ENCODE measurements at places on chromosomes 5 and 9.

DNA sequence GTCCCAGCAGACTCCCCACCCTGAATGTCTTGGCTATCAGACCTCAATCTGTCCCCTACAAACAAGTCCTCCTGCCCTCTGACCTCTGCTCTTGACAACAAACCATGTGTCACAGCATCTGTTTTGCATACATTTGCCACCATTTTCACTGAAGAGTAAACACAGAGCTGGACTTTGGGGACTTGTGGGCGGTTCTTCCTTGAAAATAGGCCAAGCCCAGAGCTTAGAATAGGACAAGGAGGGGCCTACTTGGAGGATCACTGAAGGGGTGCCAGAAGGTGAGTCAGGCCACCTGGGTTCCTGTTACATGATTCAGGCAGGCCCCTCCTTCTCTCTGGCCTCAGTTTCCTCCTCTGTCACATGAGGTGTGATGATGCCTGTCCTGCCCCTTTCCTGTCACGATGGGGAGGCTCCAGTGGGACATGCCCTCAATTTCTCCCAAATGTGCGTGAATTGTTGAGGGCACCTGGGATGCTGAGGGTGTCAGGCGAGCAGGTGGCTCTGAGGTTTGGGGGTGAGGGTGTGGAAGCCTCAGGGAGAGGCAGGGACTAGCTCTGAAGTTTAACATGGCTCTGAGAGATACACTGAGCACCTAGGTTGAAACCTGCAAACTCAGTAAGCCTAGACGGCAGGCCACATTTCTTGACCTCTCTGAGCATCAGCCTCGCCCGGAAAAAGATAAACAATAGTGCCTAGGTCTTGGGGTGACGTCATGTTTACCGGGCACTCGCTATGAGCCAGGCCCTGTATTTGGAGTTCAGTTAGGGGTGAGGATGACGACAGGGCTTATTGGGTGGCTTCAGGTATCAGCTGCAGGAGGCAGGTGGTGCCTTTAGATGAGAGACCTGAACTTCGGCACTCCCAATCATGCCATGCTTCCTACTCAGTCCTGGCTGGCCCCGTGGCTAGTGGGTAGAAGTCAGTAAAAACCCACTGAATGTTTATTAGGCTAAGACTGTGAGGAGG, 107.6 kb upstream of the PITX1 start:
- DNase-seq: no peak

- DNase-seq: no peak
Observed at GRCh38 chr9:106893088-106893487, 30.1 kb downstream of the ZNF462 start.

- no peak for DNase-seq
Observed at GRCh38 chr5:174573221-174573994, 151.0 kb upstream of the MSX2 start.

DNA sequence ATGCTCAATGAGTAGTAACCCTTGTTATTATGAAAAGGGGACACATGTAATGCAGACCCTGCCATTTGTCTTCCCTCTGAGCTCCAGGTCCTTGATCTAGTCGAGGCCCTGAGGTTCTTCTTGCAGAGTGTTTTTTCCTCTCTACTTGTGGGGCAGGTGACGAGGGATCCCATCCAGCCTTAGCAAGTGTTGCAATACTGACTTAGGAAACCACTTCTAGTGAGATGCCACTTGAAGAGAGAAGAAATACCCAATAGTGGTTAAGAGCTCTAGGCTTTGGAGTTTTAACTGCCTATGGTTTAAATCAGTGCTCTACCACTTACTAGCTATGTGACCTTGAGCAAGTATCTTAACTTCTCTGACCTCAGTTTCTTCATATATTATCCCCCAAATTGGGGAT, 10.2 kb downstream of the PPARGC1B start:
- no peak for DNase-seq

DNA sequence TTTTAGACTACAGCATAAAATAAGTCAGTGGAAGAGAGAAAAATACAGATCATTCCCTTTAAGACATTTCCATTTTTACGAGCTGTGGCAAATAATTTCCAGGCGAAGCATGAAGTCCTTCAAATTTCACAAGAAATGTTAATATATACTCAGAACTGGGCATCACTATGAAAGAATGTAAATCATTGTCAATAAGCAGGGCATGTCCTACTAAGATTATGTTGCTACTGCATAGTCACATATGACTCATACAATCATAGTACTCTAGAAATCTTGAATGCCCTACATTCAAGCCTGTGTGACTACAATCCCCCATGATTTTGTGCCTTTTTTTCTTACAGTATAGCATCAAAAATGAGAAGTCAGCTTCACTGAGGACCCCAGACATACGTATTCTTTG, 485.2 kb upstream of the FTMT start:
- no peak for DNase-seq

DNA sequence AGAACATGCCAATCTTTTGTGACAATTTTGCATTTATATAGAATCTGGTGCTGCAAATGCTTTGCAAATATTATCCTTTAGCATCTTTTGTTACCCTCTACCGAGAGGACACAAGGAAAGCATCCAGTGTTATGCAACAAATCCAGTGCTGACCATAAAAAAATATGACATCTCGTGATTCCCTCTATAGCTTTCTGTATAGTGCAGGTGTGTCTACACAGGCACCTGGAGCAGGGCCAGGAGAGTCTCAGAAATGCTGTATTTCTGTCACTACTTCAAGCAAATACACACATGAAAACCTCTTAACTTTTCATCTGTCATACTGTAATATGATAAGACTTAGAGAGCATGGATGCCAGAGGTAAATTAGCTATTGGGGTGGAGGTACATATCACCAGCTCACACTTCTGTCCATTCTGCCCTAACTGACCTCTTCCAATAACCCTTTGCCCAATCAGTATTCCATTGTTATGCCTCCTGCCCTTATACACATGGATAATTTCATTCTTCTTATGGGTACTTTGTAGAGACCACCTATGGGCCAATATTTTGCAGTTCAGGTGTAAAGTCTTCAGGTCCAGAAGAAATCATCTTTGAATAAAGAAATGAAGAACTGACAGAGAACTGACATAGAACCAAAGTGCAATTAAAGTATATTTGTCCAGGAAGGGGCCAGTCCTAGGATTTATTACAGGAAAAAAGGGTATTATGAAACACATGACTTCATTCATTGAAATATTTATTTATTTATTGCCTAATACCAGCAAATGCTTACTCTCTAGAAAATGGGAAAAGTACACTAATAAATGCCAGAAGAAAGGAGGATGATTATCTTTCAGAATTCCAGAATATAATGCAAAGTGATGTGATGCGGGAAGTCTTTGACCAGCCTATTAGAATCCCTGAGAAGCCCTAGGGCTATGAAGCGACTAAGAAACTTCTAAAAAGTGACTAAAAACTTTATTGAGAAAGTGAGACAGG, 106.5 kb downstream of the EPB41L4A start:
- DNase-seq: no peak

DNA sequence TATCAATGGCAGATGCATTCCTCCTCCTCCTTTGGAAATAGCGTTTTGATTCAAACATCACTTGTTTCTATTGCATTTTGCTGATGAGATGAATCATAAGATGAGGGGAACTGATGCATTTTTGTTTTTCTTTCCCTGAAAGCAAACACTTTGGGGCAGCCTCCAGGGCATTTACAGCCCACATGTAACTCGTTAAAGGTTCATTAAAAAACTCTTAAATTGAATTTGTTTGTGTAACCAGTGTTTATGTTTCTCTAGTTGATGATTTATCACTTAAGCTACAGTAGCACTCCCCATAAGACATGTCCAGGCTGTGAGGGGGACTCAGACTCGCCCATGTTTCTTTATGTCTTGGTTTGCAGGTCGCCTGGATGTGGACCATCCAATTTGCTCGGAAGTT, 246.1 kb upstream of the ANKH start:
- DNase-seq: no peak

DNA sequence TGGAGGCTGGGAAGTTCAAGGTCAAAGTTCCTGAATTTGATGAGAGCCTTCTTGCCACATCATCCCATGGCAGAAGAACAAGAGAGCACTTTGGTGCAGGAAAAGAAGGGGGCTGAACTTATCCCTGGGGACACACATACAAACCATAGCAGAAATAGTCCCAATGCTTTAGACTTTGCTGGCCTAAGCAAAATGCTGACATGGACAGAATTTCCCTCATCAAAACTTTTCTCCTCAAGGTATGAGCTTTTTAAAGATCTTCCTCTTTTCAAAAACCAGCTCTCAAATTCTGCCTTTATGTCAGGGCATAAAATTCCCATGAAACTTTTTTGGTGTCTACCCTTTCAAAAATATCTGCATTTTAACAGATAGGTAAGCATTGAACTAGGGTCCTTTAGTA, 341.8 kb upstream of the SMARCA2 start:
- DNase-seq: no peak

DNA sequence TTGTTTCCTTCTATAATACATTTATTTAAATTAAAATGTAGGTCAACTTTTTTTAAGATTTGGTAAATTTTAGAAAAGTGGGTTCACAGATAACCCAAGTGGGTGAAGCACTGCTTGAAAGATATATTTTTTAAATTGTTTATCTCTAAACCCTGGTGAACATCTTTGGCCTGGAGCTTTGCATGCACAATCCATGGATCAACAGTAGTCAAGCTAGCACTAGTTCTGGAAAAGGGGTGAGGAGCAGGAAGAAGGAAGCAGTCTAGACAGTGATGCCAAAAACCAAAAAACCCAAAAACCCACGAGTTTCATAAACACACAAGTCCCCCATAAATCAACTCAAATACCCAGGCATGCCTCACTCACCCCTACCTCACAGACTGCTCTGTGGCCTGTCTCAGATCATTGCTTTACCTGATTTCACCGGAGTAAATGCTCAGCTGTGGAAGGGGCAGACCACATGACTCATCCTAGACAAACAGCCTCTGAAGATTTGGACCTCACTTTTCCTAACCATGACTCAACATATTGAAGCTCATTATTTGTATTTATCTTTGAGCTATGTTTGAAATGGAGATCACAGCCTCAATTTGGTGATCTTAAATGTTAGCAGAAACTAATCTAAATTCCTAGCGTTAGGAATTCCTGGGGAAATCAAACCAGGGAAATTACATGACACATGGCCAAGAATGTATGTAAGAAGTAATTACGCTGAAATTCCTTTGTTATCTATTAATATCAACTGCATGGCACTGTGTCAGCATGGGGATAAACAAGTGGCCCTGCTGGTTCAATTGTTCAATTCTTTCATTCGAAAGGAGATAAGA, 149.6 kb downstream of the ZNF608 start:
- no peak for DNase-seq

All from midbrain (tissue), 1 donor.